ENCODE measurements at places on chromosomes 2 and 18.

- DNase-seq = no peak
Measured at GRCh38 chr2:215397632-215398341, 38.1 kb downstream of the FN1 start.

DNA sequence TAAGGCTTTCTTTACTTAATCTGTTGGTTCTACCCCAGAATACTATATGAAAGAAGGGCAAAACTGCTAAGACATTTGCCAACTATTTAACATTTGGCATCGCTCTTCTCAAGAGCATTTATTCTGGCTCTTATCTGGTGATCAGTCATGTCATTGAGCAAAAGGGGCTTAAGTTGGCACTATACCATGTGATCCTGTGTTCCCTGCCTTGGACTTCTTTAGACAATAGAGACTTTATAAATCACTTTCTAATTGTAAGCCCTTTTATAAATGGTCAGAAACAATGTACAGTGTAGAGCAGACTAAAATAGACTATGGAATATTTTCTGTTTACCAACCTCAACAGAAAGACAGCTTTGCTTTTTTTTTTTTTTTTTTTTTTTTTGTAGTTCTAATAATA lies 52.1 kb downstream of the GTF3C3 start:
- DNase-seq = no peak

DNA sequence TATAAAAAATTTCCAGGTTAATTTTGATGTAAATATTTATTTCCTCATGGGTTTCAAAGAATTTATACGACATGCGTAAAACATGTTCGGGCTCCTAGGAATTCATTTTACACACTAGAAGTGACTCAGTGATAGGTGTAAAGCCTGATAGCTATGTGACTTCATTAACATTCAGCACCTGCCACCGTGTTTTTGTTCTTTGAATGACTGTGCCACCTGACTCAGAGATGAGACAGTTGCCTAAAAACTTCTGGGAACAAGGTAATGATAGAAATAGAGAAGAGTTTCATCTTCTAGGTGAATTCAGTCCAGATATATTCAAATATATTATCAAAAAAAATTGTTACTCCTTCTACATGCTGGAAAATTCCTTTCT lies 10.0 kb downstream of the IL1R2 start:
- DNase-seq = no peak

- DNase-seq = no peak
Measured at GRCh38 chr2:143162997-143163396, 33.8 kb downstream of the ARHGAP15 start.
